ENCODE measurements at places on chromosomes 1 and 21.

DNA sequence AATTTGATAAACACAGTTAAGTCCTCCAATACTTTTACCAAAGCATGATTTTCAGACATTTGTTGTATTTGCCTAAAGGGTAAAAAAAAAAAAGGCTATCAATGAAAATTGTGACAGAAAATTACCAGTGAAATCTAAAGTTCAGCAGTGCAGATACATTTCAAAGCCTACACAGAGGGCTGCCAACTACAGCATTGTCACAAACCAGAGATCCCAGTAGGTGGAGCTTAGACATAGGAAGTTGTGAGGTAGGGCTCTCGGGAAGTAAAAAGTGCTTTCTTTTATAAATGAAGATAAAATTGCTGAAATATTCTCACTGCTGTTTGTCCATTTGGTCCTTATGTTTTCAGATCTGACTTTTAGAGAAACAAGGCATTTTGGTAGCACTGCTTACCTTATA is 123.0 kb downstream of the DYRK1A start:
- no peak for DNase-seq

GRCh38 chr1:116446686-116447085 is 73.6 kb downstream of the ATP1A1 start:
- no peak for DNase-seq

GRCh38 chr1:223276029-223276428 is 87.9 kb downstream of the SUSD4 start:
- no peak for DNase-seq

DNA sequence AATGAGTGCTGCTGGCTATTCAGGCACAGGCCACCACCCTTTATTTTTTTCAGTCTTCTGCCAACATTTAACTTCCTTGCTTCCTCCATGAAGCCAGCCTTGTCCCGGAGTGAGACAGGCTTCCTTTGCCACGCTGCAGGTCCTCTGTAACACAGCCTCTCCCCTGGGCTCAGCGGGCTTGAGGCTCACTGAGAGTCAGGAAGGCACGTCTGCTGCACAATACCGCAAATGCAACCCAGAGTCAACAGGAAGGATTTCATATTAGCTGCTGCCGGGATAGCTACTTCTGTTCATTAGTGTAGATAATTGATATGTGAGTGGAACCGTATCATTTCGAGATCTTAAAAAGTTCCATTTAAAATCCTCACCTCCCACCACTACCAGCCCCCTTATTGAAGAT is 22.5 kb downstream of the MYOG start:
- no peak for DNase-seq

GRCh38 chr1:6183520-6183989 is 3.4 kb upstream of the CHD5 start:
- no peak for DNase-seq

GRCh38 chr1:64518692-64519481 is 49.0 kb downstream of the CACHD1 start:
- no peak for DNase-seq

DNA sequence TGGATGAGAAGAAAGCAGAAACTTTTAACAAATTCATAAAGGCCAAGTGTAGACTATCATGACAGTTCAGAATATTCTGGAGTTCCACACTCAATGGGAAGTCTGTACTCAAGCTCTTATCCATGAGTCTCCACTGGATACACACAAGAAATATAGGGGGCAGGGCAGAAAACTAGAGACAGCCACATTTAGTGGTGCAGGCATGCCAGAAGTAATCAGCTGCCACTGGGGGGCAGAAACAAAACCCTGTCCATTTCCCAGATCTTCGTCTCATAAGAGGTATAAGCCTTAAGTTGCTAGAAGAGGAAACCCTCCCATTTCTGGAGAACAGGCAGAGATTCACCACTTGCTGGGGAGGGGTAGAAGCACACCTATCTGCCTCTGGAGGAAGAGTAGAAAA is 166.8 kb upstream of the GALNT2 start:
- no peak for DNase-seq

GRCh38 chr1:92365378-92366039 is 66.7 kb downstream of the RPAP2 start:
- no peak for DNase-seq

DNA sequence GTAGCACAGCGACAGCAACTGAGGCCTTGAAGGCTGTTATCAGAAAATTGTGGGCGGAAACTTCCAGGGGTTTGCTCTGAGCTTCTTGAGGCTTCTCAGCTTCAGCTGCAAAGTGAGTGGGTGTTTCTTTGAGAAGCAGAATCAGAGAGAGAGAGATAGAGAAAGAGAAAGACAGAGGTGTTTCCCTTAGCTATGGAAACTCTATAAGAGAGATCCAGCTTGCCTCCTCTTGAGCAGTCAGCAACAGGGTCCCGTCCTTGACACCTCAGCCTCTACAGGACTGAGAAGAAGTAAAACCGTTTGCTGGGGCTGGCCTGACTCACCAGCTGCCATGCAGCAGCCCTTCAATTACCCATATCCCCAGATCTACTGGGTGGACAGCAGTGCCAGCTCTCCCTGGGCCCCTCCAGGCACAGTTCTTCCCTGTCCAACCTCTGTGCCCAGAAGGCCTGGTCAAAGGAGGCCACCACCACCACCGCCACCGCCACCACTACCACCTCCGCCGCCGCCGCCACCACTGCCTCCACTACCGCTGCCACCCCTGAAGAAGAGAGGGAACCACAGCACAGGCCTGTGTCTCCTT is at the start of gene FASLG:
FASLG (plus strand) TSS at position 233 of the 583 bp plus-strand sequence; CDS start at position 332, 99 bp downstream.
- DNase-seq = no peak

- peak; percentile 30 for DNase-seq
These were observed 14.3 kb downstream of the PROX1 start for GRCh38 chr1:214002060-214002459.

DNA sequence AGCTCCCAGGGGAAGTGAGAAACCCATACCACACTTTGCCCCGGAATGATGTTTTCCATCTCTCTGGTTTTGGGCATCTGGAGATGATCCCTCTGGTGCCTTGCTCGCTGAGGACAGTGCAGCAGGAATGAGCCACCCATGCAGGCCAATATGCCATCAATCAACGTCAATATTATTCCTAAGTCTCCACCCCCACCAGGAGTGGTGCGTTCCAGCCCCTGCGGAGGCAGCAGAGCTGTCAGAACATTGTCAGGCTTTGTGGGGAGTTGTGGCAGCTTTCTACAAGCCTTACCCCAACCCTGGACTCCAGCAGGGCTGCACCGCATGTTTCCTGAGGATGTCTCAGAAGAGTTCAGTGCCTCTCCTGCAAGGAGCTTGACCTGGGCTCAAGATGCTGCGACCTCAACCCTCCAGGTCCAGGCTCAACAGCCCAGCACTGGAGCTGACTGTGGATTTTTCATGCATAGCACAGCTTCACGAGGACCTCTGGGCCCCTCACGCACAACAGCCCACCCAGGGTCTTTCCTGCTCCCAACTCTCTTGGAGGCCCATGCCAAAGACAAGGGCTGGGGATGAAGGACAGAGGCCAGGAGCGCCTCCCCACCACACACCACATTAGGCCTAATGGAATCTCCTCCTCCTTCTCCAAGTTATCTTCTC is 67.5 kb downstream of the PSMG1 start:
- DNase-seq = no peak

DNA sequence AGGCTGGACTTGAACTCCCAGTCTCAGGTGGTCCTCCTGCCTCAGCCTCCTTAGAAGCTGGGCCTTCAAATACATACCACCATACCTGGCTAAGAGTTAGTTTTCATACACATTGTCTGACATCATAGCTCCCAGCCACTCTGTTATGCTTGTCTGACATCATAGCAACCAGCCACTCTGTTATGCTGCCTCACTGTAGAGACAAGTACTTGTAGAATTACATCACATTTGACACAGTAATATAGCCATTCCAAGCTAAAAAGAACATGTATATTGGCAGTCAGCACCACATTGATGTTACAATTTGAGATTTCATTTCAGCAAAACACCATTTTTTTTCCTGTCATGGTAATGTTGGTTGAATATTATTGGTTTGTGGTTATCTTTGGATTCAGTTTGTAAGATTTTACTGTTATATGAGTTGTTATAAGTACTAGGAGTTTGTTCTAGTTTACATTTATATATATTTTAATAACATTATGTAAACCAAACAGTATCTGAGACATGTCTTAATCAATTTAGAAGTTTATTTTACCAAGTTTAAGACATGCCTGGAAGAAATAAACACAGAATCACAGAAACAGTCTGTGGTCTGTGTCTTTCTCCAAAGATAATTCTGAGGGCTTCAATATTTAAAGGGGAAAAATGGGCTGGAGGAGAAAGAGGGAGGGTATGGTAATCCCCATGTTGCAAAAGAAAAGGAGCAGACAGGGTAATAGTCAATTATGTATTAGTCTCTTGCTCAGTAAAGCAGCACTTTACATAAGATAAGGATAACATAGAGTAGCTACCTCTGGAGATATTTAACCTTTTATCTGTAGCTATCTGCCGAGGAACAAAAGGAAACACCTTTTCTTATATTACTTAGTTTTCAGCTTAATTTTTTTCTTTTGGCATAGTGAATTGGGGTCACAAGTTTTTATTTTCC is 43.0 kb downstream of the XPR1 start:
- DNase-seq = no peak

GRCh38 chr1:9198538-9199361 is 35.8 kb upstream of the H6PD start:
- DNase-seq = no peak

DNA sequence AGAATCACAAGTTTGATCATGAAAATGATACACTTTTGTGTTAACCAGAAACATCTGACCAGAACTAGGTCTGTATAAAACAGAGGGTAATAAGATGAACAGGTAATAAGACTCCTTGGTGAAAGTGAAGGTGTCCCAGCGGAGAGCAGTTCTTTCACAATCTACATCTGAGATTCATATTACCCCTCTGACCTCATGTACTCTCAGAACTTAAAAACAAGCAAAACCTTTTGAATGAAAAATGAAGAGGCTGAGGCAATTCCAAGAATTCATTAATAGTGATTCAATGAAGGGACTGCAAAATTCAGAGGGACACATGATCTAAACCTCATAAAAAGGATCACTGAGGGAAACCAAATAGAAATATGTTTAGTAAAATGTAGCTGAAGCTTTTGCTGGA is 10.9 kb upstream of the MPZL1 start:
- DNase-seq = no peak

DNA sequence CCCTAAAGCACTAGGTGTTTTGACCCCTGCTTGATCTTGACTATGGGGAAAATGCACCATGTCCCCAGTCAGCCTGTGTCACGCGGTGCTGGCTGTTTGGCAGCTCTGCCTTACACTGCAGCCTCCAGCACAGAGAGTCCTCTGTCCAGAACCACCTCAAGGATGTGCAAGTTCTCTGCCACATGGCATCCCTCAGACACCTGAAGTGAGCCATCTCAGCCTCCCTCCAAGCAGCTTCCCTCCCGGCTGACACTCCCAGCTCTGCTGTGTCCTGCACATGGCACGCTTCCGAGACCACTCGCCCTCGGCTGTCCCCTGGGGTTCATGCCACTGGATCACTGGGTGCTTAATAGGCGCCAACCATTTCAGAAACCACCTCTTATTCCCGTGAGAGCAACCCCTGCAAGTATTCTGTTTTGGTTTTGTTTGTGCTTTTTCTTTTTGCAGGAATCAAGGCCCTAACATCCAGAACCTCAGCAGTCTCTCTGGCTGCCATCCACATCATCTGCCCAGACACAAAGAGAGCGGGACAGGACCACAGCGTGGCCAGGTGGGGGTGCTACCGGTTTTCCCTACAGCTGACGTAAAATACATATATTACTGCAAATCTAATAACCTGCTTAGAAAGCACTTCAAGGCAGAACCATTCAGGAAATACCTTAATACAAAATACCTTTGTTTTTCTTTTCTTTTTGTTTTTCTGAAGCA is 45.7 kb downstream of the CAPZB start:
- no peak for DNase-seq

DNA sequence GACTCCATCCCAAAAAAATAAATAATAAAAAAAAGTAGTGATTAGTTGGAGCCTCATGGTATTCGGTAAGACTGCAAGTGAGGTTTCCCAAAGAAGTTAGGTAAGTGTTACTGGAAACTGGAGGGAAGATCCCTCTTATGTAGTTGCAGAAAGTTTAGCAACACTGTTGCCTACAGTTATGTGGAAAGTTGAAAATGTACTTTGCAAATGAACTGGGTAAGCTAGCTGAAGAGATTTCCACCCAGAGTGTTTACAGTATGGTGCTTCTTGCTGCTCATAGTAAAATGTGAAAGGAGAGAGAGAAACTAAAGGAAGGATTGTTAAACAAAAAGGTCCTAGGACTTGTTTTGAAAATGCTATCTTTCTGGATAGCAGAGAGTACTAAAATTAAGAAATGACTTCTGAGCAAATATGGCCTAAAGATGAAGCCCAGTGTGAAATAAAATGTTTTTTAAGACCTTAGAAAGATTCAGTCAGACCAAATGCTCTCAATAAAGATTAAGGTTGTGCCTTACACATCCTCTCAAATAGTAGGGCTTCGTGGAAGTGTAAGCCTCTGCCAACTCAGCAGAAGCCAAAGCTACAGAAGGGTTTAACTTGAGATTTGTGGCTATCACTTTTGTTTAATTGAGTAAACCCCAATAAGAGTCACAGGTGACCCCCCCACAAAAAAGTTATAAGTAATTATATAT is 31.5 kb downstream of the RPS6KC1 start:
- DNase-seq = no peak

DNA sequence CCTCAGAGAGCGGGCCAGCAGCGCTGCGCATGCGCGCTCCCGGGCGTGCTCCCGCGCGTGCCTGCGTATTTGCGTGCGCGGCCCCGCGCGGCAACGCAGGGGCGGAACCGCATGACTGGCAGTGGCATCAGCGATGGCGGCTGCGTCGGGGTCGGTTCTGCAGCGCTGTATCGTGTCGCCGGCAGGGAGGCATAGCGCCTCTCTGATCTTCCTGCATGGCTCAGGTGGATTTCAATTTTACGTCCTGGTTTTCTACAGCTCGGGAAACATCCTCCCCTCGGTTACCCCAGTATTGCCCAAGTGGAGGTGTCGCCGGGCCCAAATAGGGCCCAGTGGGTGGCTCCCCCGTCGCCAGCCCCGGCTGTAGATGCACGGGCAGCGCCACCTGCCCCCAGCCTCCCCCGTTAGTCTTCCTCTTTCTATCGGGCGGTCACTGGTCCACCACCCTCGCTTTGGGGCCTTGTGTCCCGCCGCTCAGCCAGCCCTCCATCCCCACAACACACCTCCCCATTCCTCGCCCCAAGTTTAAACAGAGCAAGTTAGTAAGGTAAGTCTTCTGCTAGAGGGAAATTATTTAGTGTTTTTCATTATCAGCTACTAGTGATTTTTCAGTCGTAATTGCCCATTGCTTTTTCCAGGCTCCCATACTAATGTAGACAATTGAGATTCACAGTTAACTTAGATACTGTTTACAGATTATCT is at the start of gene LYPLAL1:
LYPLAL1 (plus strand) TSS at position 121 of the 702 bp plus-strand sequence; CDS start at position 134, 13 bp downstream.
- peak; percentile 93 for DNase-seq

DNA sequence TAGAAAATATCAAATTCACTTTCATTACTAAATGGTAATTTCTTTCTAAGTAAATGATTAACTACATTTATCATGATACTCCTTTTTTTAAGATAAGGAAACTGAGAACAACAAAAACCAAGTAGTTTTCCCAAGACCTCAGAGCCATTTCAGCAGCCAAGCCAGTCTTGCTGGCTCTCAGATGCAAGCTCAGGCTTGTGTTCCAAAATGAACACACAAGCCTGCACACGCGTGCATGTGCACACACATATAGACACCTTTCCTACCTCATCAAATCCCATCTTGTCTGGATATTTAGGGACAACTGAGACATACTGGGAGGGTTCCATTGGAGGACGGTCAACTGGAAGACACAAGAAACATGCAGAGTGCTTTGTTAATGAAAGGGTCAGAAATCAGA is 83.0 kb downstream of the COLGALT2 start:
- DNase-seq = no peak

GRCh38 chr1:64584479-64584878 is 114.5 kb downstream of the CACHD1 start:
- no peak for DNase-seq

Data from NCI-H1436 (cell line).